ENCODE measurements at places on chromosomes 5 and 9.

- peak; percentile 49 for DNase-seq
These were observed 24.6 kb downstream of the CSF2 start for GRCh38 chr5:132098151-132098594.

DNA sequence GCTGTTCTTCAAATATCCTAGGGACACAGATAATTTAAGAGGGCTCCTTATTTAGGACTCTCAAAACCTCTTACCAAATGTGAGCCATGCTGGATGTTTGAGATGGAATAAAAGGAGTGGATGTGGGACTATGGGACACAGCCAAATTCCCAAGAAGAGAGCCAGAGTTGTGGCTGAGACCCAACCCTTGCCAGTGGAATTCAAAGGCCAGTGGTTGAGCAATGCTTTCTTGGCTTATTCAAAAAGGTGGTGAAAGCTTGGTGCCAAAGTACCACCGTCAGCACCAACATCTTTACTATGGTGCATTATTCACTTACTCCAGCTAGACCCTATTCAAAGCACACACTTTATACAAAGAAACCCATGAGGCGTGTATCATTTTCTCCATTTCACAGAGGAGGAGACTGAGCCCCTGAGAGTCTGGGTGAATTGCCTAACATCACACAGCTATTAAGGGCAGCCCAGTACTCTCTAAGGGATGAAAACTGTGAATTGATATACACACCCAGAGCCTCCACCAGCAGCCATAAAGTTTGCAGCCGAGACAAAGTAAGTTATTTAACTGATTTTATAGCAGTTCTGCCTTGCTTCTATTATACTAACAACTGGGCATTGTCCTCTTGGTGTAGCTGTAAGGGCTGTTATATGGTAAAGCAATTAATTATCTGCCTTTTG lies 391.7 kb downstream of the ACTL7B start:
- no peak for DNase-seq

GRCh38 chr5:89901346-89901745 lies 508.2 kb downstream of the CETN3 start:
- DNase-seq: no peak

DNA sequence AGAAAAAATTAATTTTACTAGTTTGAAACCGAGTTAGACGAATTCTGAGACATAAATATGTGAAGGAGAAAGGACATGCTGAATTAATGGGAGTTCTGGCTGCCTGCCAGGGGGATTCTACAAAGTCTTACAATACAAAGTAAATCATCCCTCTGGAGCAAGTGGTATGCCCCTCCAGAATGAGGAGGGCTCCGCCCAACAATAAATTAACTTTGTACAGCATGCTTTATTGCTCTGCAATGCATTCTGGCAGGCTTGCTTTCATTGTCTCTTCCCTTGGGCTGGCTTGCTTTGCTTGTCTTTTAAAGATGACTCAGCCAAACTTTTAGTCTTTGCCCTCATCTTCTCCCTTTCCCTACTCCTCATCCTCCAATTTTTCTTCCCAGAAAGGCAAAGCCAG lies 11.7 kb upstream of the PCDHB1 start:
- DNase-seq: no peak

DNA sequence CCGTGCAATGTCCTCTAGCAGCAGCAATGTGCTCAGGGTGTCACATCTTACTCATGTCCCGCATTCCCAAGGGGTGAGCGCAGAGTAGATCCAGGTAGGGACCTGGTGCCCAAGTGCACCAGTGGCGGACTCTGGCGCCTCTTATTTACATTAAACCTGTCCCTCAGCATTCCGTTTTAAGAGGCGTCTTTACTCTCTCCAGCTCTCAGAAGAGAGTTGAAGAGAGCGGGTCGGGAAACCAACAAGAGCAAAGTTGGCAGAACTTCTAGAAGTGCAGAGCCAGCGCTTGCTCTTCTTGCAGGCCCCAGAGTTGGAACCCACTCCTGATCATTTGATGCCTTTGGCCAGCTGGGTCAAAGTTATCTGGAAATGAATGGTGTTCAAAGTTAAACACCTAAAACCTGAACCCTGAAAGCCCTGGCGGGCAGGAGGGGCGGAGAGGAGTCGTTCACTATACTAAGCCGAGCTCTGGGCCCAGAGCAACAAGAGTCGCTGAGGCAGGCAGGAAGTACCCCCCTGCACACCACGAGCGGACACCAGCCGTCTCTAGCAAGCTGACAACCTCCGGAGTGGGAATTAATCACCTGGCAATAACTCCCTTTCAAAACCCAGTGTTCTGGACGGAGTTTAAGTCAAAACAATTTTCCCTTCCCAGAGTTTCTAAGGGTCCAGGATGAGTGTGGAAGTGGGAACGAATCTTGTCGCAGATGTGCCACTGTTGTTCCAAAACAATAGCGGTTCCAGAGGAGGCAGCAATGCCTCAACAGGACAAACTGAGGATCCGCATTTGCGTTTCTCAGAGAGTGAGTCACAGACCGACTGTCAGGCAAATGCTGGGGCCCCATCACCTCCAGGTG lies 122.8 kb downstream of the TMEM161B start:
- no peak for DNase-seq

DNA sequence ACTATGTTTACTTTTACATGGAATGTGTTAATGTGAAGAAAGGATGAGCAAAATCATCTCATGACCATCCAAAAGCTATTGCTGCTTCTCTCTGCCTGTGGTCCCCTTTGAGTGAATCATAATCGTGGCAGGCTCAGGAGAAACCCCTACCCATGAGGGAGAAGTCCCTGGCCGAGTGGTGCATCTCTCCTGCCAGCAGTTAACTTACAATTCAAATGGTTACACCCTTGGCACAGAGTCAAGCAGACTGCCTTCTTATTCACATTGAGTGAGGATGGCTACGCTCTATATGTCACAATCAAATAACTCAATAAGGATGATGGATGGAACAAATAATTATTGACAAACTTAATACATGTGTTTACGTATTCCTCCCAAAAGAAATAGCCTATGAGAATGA lies 179.1 kb downstream of the FGF1 start:
- DNase-seq: no peak

- no peak for DNase-seq
These were observed 62.6 kb downstream of the SEMA5A start for GRCh38 chr5:9483243-9483642.

DNA sequence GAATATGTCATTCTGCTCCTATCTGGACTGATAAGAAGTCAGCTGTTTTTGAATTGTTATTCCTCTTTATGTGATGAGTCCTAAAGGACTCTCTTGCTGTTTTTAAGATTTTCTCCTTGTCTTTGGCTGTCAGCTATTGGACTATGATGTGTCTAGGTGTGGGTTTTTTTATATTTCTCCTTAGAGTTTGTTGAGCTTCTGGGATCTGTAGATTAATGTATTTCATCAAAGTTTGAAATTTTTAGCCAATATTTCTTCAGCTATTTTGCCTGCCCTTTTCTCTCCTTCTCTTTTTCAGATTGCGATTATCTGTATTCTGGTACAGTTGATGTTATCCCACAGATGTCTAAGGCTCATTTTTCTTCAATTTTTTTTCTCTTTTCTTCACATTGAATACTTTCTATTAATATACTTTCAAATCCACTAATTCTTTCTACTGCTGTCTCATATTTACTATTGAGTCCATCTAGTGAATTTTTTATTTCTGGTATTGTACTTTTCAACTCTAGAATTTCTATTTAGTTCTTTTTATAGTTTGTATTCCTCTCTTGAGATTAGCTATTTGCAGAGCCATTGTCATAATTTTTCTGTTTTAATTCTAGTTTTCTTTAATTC lies 31.1 kb downstream of the RPS23 start:
- DNase-seq: no peak

DNA sequence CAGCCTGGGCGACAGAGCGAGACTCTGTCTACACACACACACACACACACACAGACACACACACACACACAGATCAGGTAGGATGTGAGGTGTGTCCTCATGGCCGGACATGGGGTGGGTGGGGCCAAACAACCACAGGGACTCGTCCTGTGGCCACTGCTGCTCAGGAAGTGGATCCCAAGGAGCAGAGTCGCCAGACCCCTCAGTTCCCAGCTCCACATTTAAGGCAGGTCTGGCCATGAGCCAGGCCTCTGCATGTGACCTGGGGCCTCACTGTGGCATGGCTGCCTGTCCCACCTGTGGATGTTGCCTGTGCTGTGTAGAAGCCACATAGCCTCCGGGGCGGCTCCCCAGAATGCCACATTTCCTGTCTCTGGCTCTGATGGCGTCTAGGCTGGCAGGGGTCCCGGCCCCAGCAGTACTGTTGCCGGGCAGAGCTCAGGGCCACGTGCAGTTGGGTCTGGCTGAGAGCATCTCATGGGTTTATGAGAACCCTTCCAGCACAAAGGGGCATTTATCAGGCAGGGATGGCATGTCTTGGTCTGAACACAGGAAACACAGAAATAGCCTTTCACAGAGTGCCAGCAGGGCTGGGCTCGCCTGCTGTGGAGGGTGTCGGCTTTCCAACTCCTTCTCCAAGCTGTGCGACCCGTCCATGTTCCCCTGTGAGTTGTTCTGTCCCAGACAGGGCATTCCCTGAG lies 9.9 kb upstream of the NINJ1 start:
- DNase-seq: peak; percentile 67

DNA sequence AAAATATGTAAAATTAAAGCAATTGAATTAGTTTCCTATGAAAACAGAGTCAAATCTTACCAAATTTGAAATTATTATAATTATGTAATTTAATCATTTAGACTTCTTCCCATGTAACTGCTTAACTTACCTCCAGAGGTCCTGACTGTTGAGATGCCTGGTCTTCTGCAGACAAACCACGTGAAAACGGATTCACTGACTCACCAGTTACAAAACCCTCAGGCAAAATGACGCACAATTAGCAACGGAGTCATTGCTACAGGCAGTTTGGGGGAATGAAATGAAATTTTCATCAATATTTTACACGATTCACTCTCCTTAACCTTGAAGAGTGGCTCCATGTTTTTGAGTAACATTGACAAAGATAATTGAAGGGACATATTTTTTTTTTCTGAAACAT lies 460.8 kb downstream of the MTRR start:
- DNase-seq: no peak

DNA sequence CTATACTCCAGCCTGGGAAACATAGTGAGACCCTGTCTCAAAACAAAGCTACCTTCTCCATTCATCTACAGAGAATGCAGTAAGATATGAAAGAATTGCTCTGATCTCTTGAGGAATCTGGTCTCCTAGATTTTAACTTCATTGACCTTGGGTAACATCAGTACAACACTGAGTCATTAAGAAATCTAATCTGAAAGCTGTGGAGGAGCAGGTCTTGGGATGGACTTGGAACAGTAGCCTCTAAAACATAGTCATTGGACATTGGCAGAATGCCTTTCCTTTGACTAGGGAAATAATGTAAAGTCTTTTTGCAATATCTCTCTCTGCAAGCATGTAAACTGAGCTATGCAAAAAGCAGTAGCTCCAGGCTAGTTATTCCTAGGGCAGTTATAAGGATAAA lies 58.1 kb downstream of the KCNN2 start:
- DNase-seq: no peak

DNA sequence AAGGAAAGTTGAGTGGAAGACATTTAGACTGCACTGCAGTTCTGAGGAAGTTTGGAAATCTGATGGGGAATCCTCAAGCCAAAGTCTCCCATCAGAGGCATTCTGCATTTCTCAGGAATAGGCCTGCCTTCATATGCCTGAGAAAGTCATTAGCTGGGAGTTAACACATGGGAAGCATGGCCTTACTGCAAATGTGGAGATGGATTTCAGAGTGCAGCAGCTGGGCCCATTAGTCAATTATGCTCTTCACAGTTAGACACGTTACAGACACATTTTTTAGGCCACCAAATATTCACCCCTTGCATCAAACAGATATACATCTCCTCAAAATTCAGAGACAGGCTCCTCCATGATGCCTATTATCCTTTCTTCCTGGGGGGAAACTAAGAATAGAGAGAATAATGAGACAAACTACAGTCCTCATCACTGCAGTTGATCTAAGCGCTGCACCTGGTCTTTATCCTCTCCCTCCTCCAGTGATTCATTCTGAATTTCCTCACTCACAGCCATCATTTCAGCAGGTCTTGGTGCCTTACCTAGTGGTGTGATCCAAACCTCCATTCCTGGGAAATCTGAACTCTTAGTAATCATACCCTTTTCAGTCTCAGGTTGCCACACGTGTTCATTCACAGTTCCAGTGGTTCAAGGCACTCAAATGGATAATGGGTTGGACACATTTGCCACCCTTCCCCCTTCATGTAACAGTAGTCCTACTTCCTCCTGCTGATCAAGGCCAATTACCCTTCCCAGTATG lies 47.9 kb upstream of the PPP2CA start:
- DNase-seq: no peak

- no peak for DNase-seq
These were observed 89.7 kb downstream of the HRH2 start for GRCh38 chr5:175747539-175748060.

- DNase-seq: no peak
These were observed 2.5 kb downstream of the SMC5 start for GRCh38 chr9:70261131-70261870.

DNA sequence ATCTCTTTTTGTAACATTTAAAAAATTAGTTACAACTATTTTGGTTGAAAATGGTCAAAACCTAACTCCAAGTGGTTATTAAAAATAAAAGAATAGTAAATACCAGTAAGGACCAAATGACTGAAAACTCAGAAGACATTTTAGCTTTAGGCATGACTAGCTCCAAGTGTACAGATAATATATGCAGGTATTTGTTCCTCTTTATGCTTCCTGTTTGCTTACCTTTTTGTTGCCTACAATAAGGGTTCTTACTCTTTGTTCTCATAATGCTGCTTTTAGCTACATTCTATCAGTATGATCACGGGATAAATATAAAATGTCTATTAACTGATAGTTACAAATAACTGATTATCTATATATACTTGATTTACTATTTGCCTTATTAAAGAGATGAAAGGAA lies 259.6 kb downstream of the CDH12 start:
- DNase-seq: no peak
